LHCN-M2 (cell line): ENCODE measurements at places on chromosomes 4 and X. TPM values are rescaled to one million over a fixed set of nuclear protein-coding genes. Genes with fewer than 3 reads are reported as not detected.

- peak; percentile 97 for DNase-seq
Measured at GRCh38 chr4:154004507-154005170, 215.8 kb upstream of the SFRP2 start.

NEUROG2 gene
- total RNA-seq = 0.06 TPM in 1 of 2 replicates, not detected in the other

DNA sequence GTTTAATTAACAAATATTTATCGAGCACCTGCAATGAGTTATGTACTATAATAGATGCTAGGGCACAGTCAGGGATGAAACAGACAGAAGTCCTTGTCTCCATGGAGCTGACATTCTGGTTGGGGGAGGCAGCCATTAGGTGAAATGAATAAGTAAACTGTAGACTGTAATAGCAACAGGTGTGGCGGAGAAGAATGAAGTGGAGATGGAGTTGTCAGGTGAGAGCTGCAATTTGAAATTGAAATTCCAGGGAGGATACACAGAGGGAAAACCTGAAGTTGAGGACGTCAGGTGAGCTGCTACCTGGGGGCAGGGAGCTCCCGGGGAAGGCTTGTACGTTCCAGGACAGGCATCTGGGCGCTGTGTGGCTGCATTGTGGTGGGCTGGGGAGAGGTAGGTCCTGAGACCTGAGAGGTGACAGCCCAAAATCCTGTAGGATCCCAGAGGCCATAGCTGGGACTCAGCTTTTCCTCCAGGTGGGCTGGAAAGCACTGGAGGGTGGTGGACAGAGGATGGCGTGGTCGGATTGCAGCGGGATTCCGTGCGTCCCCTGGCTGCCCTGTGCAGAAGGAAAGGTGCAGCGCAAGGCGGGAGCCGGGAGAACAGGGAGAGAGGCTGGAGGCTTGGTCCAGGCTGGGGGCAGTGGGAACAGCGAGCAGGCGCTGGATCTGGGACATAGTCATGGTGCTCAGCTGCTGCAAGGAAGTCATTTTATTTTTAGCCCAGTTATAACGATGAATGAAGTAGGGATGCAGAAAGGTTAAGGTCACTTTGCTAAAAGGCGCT, 24.8 kb downstream of the CYTL1 start:
- DNase-seq = no peak

TMPRSS11D gene
- not detected in 2 replicates for total RNA-seq

GRCh38 chr4:152243206-152243605, 292.7 kb downstream of the FBXW7 start:
- no peak for DNase-seq

GRCh38 chr4:26746802-26747213, 113.8 kb upstream of the STIM2 start:
- DNase-seq = no peak

GRCh38 chr4:92529510-92529909, 225.7 kb downstream of the GRID2 start:
- no peak for DNase-seq

KIAA1210 gene
- total RNA-seq = not detected in 2 replicates

DNA sequence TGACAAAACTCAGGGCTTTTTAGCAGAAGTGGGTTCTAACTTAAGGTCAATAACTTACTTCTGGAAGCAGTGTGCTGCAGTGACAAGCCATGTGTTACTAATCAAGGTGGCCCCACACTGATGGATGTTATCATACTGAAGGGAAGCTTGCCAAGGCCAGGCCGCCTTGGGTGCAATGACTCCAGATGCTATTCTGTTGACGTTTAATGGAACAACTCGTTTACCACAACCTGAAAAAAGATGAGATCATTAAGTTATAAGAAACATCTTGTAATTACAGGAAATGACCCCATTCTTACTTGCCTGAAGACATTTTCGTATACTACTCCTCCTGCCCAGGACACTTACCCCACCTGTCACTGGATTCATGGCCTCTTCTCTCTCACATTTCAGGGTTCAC, 38.9 kb upstream of the TMPRSS11D start:
- DNase-seq = no peak

DNA sequence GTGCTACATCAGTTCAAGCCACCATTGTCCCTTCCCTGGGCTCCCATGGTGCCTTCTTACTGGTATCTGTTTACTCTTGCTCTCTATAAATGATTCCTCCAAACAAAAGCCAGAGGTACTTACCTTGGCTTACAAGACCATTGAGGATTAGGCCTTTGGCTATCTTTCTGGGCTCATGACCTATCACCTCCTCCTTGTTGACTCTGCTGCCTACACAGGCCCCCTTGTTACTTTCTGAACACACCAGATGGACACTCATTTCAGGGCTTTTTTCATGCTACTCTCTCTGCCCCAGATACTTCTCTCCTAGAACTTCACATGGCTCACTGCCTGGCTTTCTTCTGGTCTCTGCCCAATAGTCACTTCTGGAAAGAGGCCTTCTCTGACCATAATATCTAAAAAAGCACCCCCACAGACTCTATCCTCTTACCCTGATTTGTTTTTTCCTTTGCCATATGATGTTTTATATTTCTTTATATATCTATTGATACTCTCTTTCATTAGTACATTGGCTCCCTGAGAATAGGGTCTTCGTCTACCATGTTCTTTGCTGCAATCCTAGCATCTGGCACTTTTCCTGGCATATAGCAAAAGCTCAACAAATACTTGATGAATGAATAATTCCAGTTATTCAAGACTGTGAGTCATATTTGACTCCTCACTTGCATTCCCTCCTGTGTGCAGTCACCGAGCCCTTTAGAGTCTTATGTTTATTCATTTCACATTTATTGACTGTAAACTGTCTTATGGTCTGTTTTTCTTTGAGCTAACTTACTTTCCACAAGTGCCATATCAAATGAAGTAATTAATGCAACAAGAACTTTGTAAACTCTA, 27.1 kb upstream of the TAPT1 start:
- peak; percentile 79 for DNase-seq

- DNase-seq = no peak
Measured at GRCh38 chr4:52966781-52967180, 104.7 kb downstream of the RASL11B start.

- no peak for DNase-seq
Measured at GRCh38 chrX:23201706-23202105, 132.9 kb upstream of the PTCHD1 start.

- DNase-seq = no peak
Measured at GRCh38 chr4:7218686-7219085, 26.3 kb downstream of the SORCS2 start.

DNA sequence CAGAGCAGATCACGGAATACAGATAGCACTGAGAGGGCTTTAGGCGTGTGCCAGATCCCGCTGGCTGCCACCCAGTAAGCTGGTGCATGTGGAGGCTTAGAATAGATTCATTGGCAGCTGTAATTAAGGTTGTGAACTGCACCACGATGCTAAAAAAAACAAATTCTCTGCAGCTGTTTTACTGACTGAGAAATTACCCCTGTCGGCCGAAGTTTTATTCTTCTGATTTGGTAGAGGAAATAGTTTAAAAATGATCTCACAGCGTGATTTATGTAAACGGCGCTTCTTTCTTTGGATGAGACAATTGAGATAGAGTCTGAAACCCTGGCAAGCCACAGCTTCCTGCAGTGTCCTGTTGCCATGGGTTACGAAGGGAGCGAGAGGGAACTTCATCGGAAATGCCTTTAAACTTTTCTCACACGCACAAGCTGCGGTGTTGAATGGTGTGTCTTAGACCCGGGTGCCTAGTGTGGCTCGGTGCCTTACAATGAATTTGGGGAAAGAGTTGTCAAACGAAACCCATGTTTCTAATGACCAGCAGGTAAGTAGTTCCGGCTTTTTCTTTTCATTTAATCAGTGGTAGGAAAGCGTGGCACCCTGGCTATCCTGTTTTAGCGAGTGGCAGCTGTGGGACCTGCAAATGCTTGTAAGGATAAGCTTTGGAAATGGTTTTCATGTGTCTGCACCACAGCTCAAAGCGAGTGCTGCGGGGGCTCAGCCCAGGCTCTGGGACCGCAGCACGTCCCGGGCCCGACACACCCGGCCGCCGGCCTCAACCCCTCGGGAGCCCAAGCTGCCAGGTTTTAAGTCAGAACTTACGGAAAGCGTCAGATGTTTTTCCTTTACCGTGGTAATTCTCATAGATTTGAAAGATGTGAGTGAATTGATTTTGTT, 71.7 kb upstream of the HGFAC start:
- peak; percentile 94 for DNase-seq

GRCh38 chr4:5865896-5866599, 26.8 kb downstream of the CRMP1 start:
- no peak for DNase-seq

ABCG2 gene
- 1.2 TPM in 2 replicates for total RNA-seq

MAP3K15 gene
- not detected in 2 replicates for total RNA-seq

GRCh38 chr4:2961421-2961810, 1.8 kb downstream of the NOP14 start:
- DNase-seq = no peak

DNA sequence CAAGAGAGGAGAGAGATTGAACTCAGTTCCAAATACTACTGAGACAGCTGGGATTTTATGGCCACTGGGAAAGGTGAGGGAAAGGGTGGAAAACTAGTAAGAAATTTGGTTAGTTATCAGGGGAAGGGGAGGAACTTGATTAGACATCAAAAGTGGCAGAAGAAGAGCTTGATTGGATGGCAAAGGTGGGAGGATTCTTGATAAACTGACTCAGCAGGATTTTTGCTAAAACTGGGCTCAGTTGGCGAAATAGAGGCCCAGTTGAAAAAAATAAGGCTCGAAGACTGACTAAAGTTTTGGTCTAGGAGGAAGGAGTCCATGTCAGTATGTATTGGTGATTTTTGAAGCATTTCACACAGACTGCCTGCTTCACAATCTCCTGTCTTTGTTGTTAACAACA, 10.0 kb downstream of the BEX3 start:
- DNase-seq = no peak

DNA sequence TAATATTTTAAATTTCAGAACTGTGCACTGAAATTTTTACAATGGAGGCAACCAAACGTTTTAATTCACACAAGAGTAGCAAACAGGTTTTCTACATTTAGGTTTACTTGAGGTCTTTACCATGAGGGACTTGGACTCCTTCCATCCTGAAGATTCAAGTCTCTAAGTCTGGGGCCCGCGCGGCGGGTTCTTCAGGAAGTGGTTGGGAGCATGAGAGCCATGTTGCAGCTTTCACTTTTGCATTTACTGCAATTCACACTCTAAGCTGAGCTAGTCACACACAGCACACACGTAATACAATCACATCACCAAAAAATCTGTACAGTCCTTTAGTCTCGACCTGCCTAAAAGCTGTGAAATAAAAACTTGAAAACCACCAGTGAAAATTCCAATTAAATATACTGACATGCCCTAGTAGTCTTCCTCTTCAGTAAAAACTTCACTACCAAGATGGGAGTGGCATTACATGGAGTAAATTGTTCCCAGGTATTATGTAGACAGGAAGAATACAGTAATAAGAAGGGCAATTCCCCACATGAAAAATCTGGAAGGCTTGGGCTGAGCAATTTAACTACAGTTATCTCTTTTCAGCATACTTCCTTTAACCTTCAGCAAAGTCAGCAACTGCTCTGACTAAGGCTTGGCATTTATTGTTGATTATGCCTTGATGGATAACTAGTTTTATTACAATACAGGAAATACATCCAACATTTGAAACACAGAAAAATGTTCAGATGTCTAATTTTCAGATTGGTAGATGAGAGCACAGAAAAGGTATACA, 571.1 kb upstream of the DIPK2B start:
- peak; percentile 72 for DNase-seq

DNA sequence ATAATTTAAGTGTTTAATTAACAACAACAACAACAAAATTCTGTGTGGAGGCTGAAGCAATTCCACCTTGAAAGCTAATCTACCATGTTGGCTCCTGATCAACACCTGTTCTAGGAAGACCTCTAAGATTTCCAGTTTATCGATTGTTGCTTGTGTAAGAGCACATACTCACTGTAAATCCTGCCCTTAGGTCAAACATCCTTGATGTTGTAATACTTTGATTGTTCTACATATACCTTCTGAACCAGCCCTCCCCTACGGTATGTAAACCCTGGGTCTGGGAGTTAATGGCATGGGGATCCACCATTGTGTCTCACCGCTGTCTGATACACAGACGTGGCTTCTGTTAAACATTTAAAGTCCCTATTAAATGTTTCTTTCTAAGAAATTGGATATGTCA, 73.2 kb downstream of the RASL11B start:
- no peak for DNase-seq

DNA sequence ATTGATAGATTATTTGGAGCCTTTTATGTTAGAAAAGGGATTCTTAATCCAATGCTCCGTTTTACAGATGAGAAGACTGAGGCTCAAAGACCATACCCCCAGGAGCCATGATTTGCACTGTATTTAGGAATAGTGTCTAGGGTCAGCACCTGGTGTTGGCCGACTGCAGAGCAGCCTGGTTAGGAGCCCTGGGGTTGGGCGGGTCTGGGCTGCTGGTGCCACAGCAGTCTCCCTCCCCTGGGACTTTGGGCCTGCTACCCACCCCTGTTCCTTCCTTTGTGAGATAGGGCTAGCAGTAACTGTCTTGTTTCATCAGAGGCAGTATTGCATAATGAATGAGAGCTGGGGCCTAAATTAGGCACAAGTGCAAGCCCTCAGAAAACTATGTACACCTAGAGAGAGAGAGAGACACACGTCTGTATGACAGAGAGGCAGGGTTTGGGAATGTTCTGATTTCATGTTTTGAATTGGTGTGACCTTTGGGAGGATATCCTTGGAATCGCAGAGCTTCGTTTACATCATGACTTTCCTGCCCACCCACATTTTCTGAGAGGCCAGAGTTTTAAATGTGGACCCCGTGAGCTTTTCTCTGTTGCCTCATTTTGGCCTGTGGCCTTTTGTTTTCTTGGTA, 111.7 kb downstream of the PTTG2 start:
- no peak for DNase-seq

GRCh38 chr4:185213877-185214276, 4.5 kb downstream of the SNX25 start:
- no peak for DNase-seq

NWD2 gene
- not detected in 2 replicates for total RNA-seq

BGN gene
- not detected in 2 replicates for total RNA-seq

DNA sequence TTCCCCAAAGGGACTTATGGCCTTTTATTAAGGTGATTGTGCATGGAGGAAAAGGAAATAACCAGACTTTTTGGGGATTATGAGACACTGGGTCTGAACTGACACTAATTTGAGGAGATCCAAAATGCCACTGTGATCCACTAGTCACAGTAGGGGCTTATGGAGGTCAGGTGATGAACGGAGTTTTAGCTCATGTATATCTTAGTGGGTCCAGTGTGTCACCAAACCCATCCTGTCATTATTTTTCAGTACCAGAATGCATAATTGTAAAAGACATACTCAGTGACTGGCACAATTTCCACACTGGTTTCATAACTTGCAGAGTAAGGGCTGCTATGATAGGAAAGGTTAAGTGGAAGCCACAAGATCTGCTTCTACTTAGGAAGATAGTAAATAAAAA, 131.3 kb downstream of the RTL3 start:
- DNase-seq = no peak

- peak; percentile 75 for DNase-seq
Measured at GRCh38 chr4:122716825-122717448, 15.6 kb upstream of the BBS12 start.

GRCh38 chrX:149259241-149259640, 245.9 kb downstream of the IDS start:
- peak; percentile 58 for DNase-seq

GRCh38 chr4:10731690-10732089, 47.1 kb upstream of the CLNK start:
- no peak for DNase-seq
